ENCODE measurements at places on chromosomes 3 and 15.

DNA sequence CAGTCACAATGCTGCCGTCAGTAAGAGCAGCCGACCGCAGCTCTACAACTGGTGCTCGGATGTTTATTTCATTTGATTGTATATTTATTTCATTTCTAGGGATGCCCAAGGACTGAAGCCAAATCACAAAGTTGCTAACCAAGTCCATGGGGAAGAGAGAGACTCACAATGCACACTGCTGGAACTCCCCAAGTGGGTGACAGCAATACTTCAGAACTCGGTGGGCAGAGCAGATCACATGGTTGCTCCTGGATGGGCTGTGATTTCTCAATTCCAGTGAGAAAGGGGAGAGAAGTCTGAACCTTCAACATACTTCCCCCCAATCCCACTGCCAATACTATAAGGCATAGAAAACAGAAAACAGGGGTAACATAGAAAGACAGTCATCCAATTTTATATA lies 265.8 kb upstream of the WNT5A start:
- H3K27me3 ChIP-seq: no peaks in the 10 kb centered on the region
- DNase-seq: no peak
- H3K4me1 ChIP-seq: peaks cover 5% of the 10 kb centered on the region
- no peak overlapping the region for H3K27ac ChIP-seq

GRCh38 chr15:80396096-80396495 lies 8.1 kb upstream of the ARNT2 start:
- no peak overlapping the region for H3K27ac ChIP-seq
- H3K4me3 ChIP-seq: no peak overlapping the region
- H3K36me3 ChIP-seq: no peaks in the 10 kb centered on the region
- no peaks in the 10 kb centered on the region for H3K4me1 ChIP-seq
- no peaks in the 10 kb centered on the region for H3K27me3 ChIP-seq

GRCh38 chr15:38733331-38733730 lies 168.7 kb upstream of the RASGRP1 start:
- H3K4me1 ChIP-seq: no peaks in the 10 kb centered on the region
- no peak for DNase-seq
- no peak overlapping the region for H3K27ac ChIP-seq
- no peaks in the 10 kb centered on the region for H3K27me3 ChIP-seq

DNA sequence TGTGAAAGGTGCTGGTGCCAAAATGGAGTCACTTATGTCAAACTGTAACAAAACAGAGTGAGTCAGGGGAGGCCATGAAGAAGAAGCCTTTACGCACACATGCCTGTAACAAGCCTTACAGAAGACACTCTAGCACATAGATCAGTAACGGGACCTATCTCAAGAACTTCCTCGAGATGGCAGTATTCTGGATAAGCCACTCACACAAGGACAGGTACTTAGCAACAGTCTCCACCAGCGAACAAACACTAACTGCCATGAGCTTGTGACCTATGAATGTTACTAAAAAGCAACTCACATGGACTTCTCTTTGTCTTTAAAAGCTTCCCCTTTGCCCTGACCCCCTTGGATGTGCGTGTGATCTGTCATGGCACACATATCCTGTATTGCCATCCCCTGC lies 235.1 kb downstream of the CD47 start:
- no peaks in the 10 kb centered on the region for H3K27me3 ChIP-seq
- no peak overlapping the region for H3K4me3 ChIP-seq
- no peaks in the 10 kb centered on the region for H3K36me3 ChIP-seq
- peak; percentile 20 for DNase-seq
- no peak overlapping the region for H3K27ac ChIP-seq

DNA sequence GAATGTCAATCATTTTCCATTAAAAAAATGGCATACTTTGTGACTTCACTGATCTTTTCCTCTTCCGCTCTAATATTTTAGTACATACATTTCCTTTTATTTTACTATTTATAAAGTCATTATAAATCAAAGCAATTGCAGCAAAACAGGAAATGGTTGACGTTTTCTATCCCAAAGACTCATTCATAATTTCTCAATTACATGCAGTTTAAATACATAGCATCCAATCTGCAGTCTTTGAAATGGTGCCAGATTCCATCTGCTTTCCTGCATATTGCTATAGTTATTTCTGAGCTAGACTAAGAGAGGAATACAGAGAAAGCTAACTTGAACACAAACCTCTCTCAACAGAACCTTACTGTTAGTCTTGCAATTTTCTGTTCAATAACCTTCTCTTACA lies 179.8 kb downstream of the ZPLD1 start:
- no peak for DNase-seq
- H3K27ac ChIP-seq: no peak overlapping the region
- no peaks in the 10 kb centered on the region for H3K4me1 ChIP-seq
- no peaks in the 10 kb centered on the region for H3K27me3 ChIP-seq
- no peak overlapping the region for H3K4me3 ChIP-seq

DNA sequence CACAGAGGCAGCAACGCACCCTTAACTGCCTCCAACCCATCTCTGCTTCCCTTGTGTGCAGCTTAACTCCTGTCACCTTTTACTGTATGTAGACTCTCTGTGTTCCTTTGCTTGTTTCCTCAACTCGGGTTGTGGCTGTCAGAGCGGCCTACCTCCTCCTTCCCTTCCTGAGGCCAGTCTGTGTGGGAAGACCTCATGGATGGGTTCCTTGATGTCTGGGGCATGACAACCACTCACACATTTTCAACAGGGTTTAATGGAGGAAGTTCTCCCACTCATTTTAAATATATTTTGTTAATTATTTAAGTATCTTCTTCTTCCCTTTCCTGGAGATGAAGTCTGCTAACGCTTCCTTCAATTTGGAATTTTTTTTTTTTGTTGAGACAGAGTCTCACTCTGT lies 1.8 kb upstream of the CSPG5 start:
- H3K36me3 ChIP-seq: no peaks in the 10 kb centered on the region
- no peak overlapping the region for H3K4me3 ChIP-seq
- no peaks in the 10 kb centered on the region for H3K27me3 ChIP-seq
- H3K4me1 ChIP-seq: peaks cover 17% of the 10 kb centered on the region
- DNase-seq: no peak

DNA sequence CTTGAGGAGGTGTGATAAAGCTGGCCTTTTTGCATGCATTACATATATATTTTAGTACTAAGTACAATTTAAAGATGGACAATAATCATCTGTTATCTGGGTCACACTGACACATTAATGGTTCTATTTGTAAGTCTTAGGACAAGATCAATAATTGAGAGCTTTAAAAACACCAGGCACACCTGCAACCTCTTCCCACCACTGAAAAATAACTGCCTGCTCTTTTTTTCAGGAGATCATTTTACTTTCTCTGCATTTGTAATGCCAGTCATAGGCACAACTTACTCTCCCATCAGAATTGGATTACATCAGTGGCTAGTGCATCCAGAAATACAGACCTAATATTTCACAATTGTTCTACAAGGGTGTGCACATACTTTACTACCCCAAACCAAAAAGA lies 149.8 kb downstream of the MECOM start:
- H3K4me1 ChIP-seq: peaks cover 11% of the 10 kb centered on the region
- no peak overlapping the region for H3K27ac ChIP-seq
- H3K36me3 ChIP-seq: no peaks in the 10 kb centered on the region
- no peak for DNase-seq
- no peak overlapping the region for H3K4me3 ChIP-seq
- no peaks in the 10 kb centered on the region for H3K27me3 ChIP-seq

DNA sequence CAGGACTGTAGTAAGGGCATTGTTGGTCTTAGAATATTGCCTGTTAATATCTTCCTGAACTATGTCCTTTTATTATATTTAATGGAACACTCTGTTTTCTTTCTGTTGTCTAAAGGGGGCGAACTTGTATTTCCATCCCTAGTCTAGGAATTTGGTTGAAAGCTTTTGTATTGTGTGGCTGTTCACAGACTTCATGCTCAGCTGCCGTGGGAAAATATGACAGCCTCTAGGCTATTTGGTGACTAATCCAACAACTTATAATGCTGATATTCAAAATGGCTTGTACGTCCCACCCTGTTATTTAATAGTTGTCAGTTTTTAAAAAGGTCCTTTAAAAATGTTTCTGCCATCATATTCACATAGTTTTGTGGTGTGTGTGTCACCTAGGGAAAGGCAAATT lies 202.6 kb downstream of the KLHL25 start:
- peaks cover 3% of the 10 kb centered on the region for H3K36me3 ChIP-seq
- DNase-seq: no peak
- no peaks in the 10 kb centered on the region for H3K27me3 ChIP-seq

DNA sequence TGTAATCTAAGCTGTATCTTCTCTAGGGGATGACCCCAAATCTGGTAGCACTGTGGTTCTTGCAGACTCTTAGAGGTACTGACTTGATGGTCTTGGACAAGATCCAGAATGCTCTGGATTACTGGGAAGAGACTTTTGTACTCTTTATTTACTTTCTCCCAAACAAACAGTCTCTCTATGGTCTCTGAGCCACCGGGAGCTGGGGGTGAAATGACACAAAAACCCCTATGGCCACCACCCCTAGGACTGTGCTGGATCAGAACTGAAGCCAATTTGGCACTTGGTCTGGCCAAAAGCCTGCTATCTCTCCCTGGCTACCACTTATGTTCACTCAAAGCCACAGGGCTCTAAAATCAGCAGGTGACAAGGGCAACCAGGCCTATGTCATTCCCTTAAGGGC lies 50.2 kb upstream of the SI start:
- no peaks in the 10 kb centered on the region for H3K36me3 ChIP-seq
- peaks cover 17% of the 10 kb centered on the region for H3K4me1 ChIP-seq
- DNase-seq: no peak
- H3K27me3 ChIP-seq: no peaks in the 10 kb centered on the region
- no peak overlapping the region for H3K27ac ChIP-seq
- no peak overlapping the region for H3K4me3 ChIP-seq

- H3K27ac ChIP-seq: no peak overlapping the region
- no peaks in the 10 kb centered on the region for H3K36me3 ChIP-seq
- no peaks in the 10 kb centered on the region for H3K27me3 ChIP-seq
- H3K4me3 ChIP-seq: no peak overlapping the region
- H3K4me1 ChIP-seq: no peaks in the 10 kb centered on the region
- DNase-seq: no peak
Measured at GRCh38 chr15:81296673-81297072, 27.3 kb downstream of the STARD5 start.

DNA sequence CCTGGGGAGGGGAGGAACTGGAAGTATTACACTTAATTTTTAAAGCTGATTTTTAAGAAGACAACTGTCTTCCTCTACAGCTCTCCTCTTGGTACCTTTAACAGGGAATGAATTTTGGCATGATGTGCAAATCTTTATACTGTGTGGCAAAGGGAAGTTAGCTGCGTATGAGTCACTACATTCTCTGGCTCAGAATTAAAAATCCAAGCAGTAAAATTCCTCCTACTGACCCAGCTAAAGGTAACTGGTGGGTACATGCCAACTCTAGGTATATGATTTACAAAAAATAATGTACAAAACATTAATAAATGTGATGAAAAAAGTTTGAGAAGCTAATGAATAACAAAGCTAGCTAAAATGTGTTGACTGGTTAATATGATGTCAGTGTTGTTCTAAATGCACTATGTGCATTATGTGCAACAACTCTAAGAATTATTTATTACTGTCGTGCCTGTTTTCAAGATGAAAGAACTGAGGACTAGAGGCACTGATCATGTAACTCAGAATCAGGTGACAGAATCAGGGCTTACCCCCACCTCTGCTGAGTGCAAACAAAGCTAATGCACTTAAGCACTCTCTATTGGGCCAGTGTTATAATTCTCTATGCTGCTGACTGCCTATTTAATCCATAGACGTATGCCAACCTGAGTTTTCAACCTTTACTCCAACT lies 194.7 kb upstream of the CADPS start:
- peaks cover 25% of the 10 kb centered on the region for H3K4me1 ChIP-seq
- H3K27me3 ChIP-seq: no peaks in the 10 kb centered on the region
- peak overlapping the region; percentile 52 for H3K27ac ChIP-seq
- no peaks in the 10 kb centered on the region for H3K36me3 ChIP-seq

GRCh38 chr3:126269354-126269753 lies 87.9 kb downstream of the KLF15 start:
- peak overlapping the region; percentile 93 for H3K27ac ChIP-seq
- DNase-seq: peak; percentile 47
- H3K27me3 ChIP-seq: no peaks in the 10 kb centered on the region
- peaks cover 75% of the 10 kb centered on the region for H3K4me1 ChIP-seq
- no peaks in the 10 kb centered on the region for H3K36me3 ChIP-seq

Data from body of pancreas (tissue), 4 donors.